ENCODE measurements at places on chromosomes 13 and 19. TPM values are rescaled to one million over a fixed set of nuclear protein-coding genes. Genes with fewer than 3 reads are reported as not detected.

- DNase-seq: no peak
Measured at GRCh38 chr13:109963960-109964563, 177.7 kb upstream of the IRS2 start.

DNA sequence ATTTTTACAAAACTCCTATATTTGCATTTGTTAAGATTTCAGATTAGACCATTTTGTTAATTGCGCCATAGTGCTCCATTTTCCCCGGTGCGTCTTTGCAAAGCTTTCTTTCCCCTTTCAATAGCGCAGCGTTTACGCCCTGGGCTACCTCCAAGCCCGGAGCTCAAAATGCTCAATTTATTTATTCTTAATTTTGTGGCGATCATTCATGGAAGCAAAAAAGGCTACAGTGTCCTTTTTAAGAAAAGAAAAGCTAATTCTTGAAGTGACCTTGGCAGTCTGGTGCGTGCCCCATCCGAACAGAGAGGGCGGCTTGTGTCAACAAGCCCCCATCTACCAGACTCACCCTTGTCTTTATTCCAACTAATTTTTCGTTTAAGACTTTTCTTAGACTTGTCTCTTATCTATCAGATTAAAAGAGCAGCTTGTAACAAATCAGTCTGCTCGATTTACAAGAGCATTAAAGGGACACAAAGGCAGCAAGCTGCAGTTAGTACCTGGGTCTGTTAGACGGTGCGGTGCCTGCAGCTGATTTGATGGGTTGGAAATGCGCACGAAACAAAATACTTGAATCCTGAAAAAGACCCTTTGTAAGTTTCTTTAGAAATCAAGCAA is 30.1 kb downstream of the GSX1 start:
- no peak for DNase-seq

The SIGLEC12 gene
- polyA plus RNA-seq: 0.22 TPM

DNA sequence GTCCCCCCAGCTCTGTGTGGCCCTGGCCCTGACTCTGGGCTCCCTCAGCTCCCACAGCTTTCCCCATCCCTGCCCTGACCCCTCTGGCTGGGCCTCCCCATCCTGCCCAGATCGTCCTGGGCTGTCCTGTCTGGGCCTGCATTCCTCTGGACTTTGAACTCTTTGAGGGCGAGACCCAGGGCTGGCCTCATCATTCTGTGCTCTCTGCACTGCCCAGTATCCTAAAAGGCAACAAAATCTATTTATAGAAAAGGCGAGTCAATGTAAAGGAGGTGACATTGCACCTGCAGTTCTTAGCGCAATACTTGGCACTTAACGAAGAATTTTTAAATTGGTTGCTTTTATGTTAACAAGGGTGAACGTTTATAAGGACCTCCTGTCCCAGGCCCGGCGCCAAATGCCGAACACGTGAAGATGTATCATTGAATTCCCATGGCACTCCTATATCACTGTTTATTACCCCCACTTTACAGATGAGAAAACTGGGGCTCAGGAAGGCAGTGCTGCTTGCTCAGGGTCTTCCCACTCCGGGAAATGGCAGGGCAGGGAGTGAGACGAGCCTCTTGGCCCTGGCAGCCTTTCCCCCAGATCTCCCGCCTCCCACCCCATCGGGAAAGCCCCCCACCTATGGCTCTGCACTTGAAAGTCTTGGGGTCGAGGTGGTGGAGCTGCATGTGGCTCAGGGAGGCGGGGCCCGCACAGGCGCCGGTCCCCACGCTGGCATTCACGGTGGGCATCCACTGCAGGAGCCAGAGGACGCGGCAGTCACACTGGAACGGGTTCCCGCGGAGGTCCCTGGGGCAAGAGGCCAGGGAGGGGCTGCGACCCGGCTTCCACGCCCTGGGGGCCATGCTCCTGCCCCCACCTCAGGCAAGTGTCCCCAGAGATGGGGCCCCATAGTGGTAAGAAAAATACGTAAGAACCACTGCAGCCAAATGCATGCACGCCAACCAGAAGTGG is 3.8 kb downstream of the LGI4 start:
- no peak for DNase-seq

GRCh38 chr19:22530042-22530441 is 104.1 kb upstream of the ZNF492 start:
- DNase-seq: no peak

The ZNF829 gene
- 4.2 TPM for polyA plus RNA-seq

GRCh38 chr13:44537248-44537647 is 38.9 kb downstream of the TSC22D1 start:
- no peak for DNase-seq

The NKPD1 gene
- 0.21 TPM for polyA plus RNA-seq

- no peak for DNase-seq
Measured at GRCh38 chr19:42442833-42443232, at the start of gene CXCL17. Gene CXCL17, minus strand, starts transcription at chr19:42442946. Its CDS starts 114 bp downstream, at chr19:42442832.

The ERICH6B gene
- polyA plus RNA-seq: 1.3 TPM

The MAST1 gene
- polyA plus RNA-seq: 0.27 TPM

DNA sequence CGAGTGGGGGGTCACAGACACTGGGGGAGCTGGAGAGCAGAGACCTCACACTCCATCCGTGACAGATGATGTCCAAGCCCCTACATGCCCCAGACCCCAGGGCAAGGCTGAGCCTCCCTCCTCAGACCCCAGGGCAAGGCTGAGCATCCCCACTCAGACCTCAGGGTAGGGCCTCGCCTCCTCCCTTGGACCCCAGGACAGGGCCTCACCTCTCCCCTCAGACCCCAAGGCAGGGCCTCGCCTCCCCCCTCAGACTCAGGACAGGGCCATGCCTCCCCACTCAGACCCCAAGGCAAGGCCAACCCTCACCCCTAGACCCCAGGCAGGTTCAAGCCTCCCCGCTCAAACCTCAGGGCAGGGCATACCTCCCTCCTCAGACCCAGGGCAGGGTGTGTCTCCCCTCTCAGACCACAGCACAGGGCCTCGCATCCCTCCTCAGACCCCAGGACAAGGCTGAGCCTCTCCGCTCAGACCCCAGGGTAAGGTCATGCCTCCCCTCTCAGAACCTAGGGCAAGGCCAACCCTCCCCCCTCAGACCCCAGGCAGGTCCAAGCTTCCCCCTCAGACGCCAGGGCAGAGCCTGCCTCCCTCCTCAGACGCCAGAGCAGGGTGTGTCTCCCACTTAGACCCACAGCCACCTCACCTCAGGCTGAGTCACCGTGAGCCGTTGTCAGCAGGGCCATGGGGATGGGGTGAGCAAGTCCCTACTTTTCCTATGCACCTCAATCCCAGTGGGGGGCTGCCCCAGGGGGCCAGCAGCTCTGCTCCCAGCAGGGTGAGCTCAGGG is 1.7 kb upstream of the S1PR4 start:
- DNase-seq: no peak

- no peak for DNase-seq
Measured at GRCh38 chr13:45063261-45063860, 56.9 kb upstream of the GTF2F2 start.

GRCh38 chr19:20102097-20102496 is 24.3 kb downstream of the ZNF90 start:
- no peak for DNase-seq

DNA sequence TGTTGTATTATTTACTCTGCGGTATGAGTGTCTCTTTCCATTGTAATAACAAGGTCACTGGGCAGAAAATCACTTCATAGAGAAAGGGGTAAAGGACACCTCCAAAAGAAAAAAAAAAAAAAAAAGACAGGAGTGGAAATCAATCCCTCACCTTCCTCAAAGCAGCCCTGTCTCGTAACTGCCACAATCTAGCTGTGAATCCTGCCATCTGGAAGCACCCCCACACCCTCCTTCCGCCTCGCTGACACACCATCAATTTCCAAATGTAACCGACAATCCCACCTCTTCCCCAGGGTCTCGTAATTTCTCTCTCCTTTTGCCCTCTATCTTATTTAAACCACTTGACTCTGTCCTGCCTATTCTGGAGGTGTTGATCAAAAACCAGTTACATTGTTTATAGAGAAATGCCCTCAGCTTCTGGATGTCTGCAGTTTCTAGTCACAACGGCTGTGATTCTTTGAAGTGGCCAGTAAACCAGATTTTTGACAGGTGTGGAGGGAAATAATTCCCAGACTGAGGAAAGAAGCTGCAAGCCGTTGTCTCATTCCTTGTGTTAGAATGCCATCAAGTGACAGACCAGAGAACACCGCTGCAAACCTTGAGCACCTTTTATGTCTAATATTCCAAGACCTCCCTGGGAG is 9.1 kb upstream of the POP4 start:
- no peak for DNase-seq

The FGF14 gene
- polyA plus RNA-seq: 0.04 TPM

The KANK3 gene
- polyA plus RNA-seq: 15.8 TPM

Measured in hindlimb muscle (tissue), 1 donor.